ENCODE measurements at places on chromosomes 1 and 21. TPM values are rescaled to one million over a fixed set of nuclear protein-coding genes. Genes with fewer than 3 reads are reported as not detected.

- no peak for DNase-seq
These were observed 65.7 kb upstream of the FCGR2A start for GRCh38 chr1:161439280-161440232.

GRCh38 chr1:61361931-61362330, 279.6 kb downstream of the NFIA start:
- DNase-seq = no peak

GRCh38 chr1:40906781-40907400, 44.7 kb upstream of the CITED4 start:
- no peak for DNase-seq

- DNase-seq = no peak
These were observed 62.1 kb downstream of the DOP1B start for GRCh38 chr21:36218691-36219090.

GRCh38 chr21:24290151-24290833, 1317.0 kb downstream of the MRPL39 start:
- DNase-seq = no peak

The AKR7A2 gene
- 63.2 TPM for total RNA-seq

The SLC16A4 gene
- total RNA-seq = 1.8 TPM

The SLC1A7 gene
- 0.59 TPM for total RNA-seq
